NCI-H1436 (cell line): ENCODE measurements at places on chromosomes 13 and 19.

- DNase-seq = no peak
These were observed 2.7 kb upstream of the GNA15 start for GRCh38 chr19:3132971-3133792.

DNA sequence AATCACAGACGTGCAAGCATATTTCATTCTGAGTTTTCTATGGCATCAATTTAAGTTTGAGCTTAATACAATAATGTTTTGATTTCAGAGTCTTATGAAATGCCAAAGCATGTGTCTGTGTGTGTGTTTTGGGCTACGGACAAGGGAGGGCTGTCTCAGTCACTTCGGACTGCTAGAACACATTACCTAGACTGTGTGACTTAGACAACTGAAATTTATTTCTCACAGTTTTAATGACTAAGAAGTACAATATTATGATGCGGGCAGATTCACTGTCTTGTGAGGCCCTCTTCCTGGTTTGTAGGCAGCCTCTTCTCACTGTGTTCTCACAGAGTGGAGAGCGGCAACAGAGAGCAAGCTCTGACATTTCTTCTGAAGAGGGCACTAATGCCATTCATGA is 1202.0 kb downstream of the EFNB2 start:
- no peak for DNase-seq

DNA sequence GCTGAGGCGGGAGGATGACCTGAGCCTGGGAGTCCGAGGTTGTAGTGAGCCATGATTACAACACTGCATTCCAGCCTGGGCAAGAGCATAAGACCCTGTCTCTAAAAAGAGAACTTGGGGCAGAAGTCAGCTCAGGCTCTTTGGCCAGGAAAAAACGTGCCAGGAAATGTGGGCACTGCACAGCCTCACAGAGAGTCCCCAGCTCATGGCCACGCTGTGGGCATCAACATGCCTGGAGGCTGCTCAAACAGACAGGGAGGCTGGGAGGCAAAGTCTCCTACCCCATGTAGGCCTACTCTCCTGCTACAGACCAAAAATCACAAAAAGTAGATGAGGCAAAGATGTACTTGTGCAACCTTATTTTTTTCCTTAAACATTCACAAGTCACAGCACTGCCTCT is 49.4 kb downstream of the PEPD start:
- no peak for DNase-seq

DNA sequence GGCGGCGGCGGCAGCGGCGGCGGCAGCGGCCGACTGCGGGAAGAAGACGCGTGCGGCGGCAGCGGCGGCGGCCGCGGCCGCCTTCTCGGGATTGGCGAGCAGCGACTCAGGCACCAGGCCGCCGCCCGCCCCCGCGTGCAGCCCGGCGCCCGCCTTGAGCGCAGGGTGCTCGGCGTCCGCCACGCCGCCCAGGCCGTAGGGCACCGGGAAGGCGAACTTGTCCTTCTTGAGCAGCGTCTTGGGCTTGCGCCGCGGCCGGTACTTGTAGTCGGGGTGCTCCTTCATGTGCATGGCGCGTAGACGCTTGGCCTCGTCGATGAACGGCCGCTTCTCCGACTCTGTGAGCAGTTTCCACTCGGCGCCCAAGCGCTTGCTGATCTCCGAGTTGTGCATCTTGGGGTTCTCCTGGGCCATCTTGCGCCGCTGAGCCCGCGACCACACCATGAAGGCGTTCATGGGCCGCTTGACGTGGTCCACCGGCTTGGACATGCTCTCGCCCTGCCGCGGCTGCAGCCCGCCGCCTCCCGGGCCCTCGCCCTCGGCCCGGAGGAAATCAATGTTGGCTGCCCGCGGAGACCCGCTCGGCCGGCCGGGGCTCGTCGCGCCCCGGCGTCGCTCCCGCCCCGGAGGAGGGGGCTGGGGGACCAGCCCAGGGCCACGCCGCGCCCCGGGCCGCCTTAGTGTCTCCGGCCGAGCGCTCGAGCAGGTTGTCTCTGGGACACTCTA is 621 bp downstream of the SOX21 start:
- no peak for DNase-seq

DNA sequence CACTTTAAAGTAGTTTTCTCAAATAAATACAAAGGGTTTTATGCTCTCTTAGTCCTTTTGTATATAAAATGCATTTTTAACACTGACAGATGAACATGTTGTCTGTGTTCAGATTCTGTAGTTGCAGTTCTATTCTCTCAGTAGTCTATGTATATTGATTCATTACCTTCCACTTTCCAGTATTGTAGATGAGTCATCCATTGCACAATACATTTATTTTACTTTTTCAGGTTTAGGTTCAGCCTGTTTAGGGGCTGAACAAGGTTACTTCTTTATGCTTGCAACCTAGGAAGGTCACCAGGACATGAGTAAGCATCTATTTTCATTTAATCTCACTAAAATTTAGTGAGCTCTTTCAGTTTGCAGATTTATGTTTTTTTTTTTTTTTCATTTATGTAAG is 173.6 kb downstream of the NALCN start:
- DNase-seq = no peak

- no peak for DNase-seq
These were observed 21.2 kb downstream of the ZNF787 start for GRCh38 chr19:56099638-56100539.

DNA sequence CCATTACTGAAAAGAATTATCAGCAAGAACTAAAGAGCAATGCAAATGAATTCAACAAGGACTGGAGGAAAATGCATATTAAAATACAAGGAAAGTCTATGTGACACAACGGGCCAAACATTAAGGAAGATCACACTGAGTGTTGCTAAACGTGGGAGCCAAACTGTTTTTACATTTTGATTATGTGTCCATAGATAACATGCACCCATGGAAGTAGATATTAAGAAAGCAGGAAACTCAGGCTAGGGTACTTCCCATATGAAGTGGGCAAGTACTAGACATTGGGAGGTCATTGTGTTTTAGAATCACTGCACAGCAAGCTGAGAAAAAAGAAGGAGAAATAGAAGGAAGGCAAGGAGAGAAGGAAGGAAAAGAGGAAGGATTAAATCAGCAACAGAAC is 161.8 kb downstream of the KCTD12 start:
- no peak for DNase-seq

DNA sequence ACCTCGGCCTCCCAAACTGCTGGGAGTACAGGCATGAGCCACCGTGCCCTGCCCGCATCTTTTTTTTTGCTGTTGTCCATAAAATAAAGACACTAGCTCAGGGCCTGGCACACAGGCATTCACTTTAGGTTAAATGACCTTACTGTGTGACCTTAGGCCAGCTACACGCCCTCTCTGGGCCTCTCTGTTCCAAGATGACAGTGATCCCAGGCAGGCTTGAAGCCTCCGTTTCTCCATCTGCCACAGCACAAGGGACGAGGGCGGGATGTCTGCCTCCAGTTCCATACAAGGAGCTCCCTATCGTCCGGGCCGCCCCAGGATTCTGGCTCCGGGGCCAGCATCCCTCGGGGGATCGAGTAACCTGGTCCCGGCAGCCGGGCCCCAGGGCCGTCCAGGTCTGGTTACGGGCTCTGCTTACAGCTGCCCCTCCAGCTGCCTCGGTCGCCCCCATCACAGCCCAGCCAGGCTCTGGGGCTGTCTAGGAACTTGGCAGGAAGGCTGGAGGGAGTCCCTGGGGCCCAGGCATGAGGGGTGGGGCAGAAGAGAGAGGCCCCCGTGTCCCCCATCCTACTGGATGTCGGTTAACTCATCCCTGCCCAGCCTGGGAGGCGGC is 11.9 kb upstream of the SEMA6B start:
- no peak for DNase-seq

DNA sequence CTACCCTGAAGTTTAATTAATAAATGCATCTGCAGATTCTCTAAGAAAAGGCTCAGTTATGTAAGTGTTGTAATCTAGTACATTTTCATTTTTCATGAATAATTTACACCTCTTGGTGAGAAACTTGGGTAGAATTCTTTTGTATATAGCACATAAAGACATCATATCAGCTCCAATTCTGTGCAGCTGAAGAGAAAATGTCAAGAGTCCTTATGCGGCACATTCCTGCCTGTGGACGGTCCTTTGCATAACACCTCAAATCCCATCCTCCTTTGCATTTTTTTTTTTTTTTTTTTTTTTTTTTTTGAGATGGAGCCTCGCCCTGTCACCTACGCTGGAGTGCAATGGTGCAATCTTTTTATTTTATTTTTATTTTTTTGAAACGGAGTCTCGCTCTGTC is 60.2 kb upstream of the RAP2A start:
- DNase-seq = no peak

DNA sequence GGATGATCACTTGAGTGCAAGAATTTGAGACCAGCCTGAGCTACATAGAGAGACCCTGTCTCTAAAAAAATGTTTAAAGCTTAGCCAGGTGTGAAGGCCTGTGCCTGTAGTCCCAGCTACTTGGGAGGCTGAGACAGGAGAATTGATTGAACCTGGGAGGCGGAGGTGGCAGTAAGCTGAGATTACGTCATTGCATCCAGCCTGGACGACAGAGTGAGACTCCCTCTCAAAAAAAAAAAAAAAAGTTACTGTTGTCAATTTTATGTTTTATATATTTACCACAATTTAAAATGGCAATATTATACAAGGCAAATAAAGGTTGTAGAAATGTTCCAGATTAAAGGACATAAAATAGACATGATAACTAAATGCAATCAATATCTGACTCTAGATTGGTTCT is 29.2 kb downstream of the WDR87 start:
- no peak for DNase-seq

GRCh38 chr13:41562083-41562482 is 104.7 kb downstream of the RGCC start:
- DNase-seq = no peak

- DNase-seq = no peak
These were observed 22.4 kb downstream of the RFXAP start for GRCh38 chr13:36841391-36841790.

DNA sequence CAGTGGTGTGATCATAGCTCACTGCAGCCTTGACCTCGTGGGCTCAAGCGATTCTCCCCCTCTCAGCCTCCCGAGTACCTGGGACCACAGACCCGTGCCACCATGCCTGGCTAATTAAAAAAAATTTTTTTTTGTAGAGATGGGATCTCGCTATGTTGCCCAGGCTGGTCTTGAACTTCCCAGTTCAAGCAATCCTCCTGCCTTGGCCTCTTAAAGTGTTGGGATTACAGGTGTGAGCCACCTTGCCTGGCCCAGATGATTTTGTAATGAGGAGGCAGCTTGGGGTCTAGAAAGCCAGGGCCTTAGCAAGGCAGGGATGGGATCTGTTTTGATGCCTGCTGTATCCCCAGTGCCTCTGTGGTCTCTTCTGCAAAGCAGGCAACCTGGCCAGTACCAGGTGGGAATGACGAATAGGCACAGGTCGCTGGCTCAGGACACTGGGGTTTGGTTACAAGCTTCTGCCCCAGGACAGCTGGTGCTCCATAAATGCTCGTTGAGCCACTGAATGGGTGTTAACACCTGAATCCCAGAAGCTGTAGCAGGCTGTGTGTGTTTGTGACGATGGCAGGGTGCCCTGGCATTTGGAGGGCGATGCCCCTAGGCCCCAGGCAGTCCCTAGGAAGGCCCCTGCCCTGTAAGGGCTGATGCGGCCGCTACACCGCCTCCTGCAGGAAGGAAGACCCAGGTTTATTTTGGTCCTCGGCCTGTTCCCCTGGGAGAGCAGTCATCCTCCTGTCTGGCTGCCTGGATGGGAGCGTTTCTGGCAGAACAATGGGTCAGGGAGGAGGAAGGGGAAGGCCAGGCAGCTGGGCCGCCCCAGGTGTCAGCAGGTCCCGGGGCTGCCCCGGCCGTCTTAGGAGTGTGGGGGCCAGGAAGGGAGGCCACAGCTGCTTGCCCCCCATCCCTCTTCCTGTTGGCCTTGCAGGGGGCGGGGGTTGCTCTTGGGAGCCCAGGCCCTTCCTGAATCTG is 8.6 kb downstream of the TNFAIP8L1 start:
- no peak for DNase-seq

GRCh38 chr19:33763633-33764371 is 32.9 kb upstream of the KCTD15 start:
- DNase-seq = no peak

- DNase-seq = no peak
These were observed 396.5 kb downstream of the IRS2 start for GRCh38 chr13:109389892-109390345.

DNA sequence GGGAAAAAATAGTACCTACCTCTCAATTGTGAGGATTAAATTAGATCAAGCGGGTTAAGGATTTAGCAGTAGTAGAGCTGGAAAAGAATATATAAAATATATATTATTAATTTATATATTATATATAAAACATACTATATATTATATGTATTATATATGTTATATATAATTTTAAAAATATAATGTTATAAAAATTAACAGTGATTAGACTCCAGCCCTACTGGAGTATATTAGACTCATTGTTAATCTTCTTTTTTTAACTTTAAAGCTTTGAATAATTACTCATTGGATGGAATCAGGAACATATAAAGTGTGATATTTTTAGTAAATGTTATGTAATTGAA is 380 bp upstream of the MRPL54 start:
- no peak for DNase-seq

DNA sequence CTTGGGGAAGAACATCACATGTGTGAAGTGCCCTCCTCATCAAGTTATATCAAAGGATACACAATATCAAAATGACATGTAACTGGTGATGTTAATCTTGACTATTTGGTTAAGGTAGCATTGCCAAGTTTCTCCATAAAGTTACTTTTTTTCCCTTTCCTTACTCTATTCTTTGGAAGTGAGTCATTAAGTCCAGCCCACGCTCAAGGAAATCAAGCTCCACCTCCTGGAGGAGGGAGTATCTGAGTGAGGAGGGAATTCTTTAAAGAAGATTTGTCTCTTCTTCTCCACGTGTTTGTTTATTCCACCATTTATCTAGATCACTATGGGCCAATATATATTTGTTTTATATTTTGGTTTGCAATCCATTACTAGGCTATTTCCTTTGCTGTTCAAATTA is 33.6 kb upstream of the FNDC3A start:
- DNase-seq = no peak

- DNase-seq = no peak
These were observed 591 bp downstream of the DOHH start for GRCh38 chr19:3499738-3500428.

DNA sequence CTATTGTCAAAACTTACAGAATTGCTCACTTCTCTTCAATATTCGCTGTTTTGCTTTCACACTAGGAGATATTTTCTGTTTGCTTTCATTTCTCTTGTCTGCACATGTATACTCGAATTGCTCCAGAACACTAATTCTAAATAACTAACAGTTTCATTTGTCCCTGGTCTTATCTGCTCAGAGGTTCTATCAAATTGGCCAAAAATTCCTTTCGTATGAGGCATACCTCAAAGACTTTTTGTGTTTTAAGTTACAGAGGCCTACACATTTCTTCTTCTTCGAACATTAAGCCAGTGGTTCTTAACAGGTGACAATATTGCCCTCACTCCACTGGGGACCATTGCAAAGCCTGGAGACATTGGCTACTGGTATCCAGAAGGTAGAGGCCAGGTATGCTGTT is 1314.6 kb downstream of the EFNB2 start:
- no peak for DNase-seq

DNA sequence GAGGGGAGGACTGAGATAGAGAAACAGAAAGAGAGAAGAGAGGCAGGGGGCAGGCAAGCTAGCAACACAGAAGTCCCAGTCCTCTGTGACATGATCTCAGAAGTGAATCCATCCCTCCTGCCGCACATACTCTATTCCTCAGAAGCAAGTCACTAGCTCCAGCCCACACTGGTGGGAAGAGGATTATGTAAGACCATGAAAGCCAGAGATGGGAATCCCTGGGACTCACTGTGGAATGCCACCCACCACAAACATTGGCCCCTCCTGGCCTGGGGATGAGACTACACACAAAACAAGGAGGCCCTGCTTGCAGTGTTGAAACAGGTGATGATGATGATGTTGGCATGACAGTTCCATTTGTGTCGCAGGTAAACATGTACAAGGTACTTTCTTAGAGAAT is 419.9 kb downstream of the IRS2 start:
- no peak for DNase-seq
